ENCODE measurements at places on chromosomes 1 and 21. TPM values are rescaled to one million over a fixed set of nuclear protein-coding genes. Genes with fewer than 3 reads are reported as not detected.

LORICRIN gene
- total RNA-seq = not detected

OVAAL gene
- not detected for total RNA-seq

RAB25 gene
- not detected for total RNA-seq

GRCh38 chr21:39095681-39096080 lies 87.6 kb downstream of the PSMG1 start:
- no peak for DNase-seq

PLPPR5 gene
- total RNA-seq = not detected

- no peak for DNase-seq
Observed at GRCh38 chr1:235429143-235429542, 61.9 kb downstream of the TBCE start.

GRCh38 chr1:64042331-64043100 lies 160.9 kb upstream of the UBE2U start:
- peak; percentile 96 for DNase-seq

DNA sequence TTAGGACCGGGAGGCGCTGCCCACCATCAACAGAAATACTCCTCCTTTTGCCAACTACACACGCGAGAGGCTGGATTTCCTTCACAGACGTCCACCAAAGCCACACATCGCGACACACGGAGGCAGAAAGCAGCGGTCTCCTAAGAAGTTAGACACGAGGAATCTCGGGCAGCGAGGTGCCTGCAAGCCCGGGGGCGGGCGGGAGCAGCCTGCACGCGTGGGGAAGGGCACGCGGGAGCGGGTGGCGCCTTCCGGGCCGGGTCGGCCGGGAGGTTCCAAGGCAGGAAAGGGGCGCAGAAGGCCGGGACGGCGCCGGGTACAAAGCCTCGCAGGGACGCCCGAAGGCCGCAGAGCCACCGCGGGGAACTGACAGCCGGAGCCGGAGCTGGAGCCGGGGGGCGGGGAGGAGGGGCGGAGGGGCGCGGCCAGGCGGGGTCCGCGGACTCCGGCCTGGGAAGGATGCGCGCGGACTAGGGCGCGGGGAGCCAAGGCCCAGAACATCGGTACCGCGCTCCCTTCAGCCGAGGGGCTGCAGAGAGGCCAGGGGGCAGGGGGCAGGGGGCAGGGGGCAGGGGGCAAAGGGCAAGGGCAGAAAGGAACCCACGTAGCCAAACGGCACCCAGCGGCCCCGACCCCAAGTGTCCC lies 722 bp downstream of the NPHP4 start:
- peak; percentile 28 for DNase-seq

MMP23B gene
- 11.0 TPM for total RNA-seq

SLC45A3 gene
- total RNA-seq = 3.2 TPM

- DNase-seq = no peak
Observed at GRCh38 chr1:156953571-156953970, 33.1 kb downstream of the LRRC71 start.

ZNF683 gene
- total RNA-seq = not detected

- DNase-seq = peak; percentile 43
Observed at GRCh38 chr1:172390683-172391551, 29.6 kb upstream of the C1orf105 start.

- no peak for DNase-seq
Observed at GRCh38 chr1:240344918-240345317, 253.2 kb downstream of the FMN2 start.

- no peak for DNase-seq
Observed at GRCh38 chr21:44530903-44531605, 8.9 kb downstream of the KRTAP10-1 start.

DNA sequence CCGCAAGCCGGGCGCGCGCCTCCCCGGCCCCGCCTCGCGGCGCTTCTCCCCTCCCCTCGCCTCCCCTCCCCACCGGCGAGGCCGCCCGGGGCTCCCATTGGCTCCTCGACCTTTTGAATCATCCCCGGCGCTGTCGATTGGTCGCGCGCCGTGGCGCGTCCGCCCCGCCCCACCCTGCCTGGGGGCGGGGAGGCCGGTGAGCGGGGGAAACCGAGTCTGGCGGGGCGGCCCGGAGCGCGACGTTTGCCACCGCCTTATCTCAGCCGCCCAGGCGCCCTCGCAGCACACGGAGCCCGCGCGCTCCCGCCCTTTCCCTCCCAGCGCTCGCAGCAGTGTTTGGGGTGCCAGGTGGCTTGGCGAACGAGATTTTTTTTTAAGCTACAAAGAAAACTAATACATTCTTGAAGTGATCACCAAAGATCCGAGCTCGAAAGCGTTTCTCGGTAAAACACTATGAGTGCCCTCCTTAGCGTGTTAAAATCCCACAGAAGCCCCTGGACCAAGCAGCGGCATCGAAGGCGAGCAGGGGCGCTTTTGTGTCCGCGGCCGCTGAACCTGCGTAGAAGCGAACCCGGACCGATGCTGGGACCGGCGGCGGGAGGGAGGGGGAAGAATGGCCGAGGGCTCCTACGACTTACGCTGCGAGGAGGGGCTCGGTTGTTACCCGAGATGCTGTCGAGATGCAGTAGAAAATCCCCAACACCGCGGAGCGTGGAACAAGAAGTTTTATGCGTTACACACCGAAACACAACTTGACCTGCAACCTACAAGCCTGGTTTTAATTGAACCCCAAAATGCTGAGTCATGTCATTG lies 436 bp upstream of the LBR start:
- DNase-seq = peak; percentile 89

- no peak for DNase-seq
Observed at GRCh38 chr1:24900486-24900849, 29.6 kb downstream of the RUNX3 start.

DNA sequence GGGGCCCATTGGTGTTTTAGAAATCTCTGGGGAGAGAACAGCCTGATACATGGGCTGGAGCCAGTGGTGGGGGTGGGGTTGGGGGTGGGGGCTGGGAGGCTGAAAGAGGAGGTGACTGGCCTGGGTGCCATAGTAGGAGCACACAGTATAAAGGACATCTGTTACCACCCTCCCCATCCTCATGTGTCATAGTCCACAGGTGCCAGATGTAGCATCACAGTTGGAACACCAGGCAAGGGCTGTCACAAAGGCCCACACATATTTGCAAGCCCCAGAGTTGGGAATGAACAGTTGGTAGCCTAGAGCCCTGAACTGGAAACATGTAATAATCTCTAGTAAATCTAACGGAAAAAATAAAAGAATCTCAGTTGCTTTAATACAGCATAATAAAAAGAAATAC lies 55.1 kb upstream of the CR2 start:
- no peak for DNase-seq

- peak; percentile 83 for DNase-seq
Observed at GRCh38 chr1:206685769-206686477, 1.2 kb downstream of the MAPKAPK2 start.

ELOA gene
- total RNA-seq = 30.9 TPM

DNA sequence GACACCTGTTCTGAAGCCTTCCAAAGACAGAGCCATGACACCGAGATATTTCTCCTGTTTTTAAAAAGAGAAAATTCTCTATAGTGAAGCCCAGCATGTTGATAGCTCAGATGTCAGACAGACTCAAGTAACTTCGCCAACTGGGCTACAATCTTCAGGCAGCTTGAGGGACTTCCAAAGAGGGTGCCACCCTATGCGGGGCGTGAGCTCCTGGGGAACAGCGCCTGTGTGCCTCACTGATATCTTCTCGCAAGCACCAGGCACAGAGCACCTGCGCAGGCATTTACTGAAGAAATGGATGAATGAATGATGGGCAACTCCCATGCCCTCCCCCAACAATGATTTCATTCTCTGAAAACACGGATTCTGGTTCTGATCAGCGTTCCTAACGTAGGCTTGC lies 17.6 kb downstream of the RIPK4 start:
- no peak for DNase-seq

NR5A2 gene
- not detected for total RNA-seq

C1orf146 gene
- total RNA-seq = not detected

GRCh38 chr1:64005801-64006200 lies 197.6 kb upstream of the UBE2U start:
- no peak for DNase-seq

SPAG17 gene
- 0.32 TPM for total RNA-seq

DNA sequence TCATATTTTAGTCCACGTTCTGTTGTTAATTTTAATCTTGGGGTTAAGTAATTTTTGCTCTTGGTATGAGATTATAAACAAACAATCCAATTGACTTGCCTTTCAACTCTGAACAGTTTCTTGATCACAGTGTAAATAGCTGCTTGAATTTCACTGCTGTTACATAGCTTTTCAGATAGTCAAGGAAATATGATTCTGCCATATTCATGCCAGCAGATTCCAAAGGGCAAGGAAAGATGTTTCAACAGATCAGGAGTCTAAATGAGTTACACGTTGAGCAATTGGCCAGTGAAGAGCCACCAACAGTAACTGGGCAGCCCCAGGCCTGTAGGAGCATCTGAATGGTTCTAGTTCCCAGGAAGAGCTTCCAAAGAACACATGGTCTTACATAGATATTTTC lies 93.6 kb downstream of the LEPR start:
- DNase-seq = no peak

DIO1 gene
- not detected for total RNA-seq

GRCh38 chr21:25710550-25710949 lies 24.2 kb downstream of the ATP5PF start:
- DNase-seq = no peak

GUK1 gene
- 367 TPM for total RNA-seq

TEX38 gene
- not detected for total RNA-seq
